SIG-M5 (cell line): ENCODE measurements at places on chromosomes 12 and 14.
A peak's percentile ranks its signal among the peaks of the same experiment; 100 is the strongest.

GRCh38 chr12:122795807-122796206, 21.4 kb downstream of the CCDC62 start:
- no peak for DNase-seq

DNA sequence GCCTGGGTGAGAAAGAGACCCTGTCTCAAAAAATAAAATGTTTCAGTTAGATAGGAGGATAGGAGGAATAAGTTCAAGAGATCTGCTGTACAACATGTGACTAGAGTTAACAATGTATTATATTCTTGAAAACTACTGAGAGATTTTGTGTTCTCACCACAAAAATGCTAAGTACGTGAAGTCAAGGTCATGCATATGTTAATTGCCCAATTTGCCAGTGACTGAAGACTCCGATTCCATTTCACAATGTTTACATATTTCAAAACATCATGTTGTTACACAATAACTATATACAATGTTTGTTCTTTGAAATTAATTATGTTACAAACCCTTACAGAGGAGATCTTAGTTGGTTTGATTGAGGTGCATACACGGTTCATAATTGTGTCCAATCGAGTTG, 52.1 kb downstream of the SLC15A4 start:
- DNase-seq: no peak

- peak; percentile 74 for DNase-seq
Observed at GRCh38 chr12:94792693-94793092, 142.3 kb upstream of the TMCC3 start.

- no peak for DNase-seq
Observed at GRCh38 chr14:78512021-78512420, 341.8 kb downstream of the NRXN3 start.

GRCh38 chr14:101556566-101557320, 4.6 kb upstream of the DIO3 start:
- DNase-seq: no peak

GRCh38 chr12:46372544-46373300, at the start of gene SLC38A2:
SLC38A2 (minus strand) TSS chr12:46372773; CDS start chr12:46371293, 1,480 bp downstream.
- no peak for DNase-seq

DNA sequence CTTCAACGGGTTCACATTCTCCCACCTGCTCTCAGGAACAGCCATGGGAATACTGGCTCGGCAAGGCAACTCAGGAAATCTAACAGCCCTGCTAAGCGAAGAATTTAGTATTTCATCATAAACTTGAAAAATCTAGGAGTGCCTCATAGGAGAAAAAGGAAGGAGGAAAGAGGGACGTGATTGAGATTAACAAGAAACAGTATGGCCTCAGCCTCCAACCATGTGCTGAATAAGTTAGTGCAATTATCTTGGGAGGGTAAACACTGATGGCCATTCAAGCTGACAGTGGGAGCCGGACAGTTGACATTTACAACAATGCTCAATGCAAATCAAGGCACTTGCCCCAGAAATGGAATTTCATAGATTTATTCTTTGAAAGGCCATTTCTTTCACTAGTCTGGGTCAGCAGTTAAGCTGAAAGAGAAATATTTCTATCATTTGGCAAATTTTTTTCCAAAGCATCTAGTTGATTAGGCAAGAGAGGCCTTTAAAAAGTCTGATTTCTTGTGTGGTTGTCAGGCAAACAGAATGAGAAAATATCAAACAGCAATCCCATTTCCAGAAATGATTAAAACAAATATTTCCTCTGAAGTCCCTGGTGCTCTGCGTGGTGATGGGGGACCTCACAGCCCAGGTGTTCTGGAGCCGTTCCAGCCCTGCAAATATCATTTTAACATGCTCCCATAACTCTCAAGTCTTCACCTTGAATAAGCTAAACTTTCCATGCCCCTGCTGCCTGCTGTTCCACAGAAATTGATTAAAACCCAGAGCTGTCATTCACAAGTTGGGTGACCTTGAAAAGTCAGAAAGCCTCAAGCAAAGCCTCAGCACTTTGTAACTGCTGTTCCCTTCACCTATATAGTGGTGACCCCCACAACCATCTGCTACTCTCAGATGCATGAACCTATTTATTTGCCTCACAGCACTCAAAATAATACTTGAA, 121.6 kb downstream of the PHLDA1 start:
- DNase-seq: no peak

DNA sequence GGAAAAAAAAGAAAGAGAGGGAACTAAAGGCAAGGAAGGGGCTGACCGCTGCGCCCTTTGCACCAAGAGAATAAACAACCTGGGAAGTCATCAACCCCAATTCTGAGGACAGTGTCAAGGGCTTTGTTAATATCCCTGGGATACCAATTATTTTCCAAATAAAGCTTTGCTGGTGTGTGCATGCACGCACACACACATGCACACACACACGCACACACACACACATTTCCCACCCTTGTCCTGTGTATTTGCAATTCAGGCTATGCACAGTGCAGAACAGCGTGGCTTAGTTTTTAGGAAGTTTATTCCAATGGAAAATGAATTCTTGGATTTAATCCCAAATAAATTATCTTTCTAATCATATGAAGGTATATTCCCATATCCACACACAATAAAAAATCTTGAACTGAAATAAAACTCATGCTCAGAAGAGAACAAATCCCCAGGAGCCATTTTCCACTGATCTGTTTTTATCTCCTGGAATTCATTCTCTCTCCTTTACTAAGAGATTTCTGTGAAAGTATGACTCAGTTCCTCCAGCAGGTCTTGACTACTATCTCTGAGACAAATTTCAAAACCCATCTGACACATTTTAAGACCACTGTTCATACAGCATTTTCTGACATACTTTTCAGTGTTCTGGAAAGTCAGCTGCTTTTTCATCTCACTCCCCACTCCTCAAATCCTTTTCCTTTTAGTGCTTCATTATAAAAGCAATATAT, 334.4 kb upstream of the ATP2B1 start:
- no peak for DNase-seq

DNA sequence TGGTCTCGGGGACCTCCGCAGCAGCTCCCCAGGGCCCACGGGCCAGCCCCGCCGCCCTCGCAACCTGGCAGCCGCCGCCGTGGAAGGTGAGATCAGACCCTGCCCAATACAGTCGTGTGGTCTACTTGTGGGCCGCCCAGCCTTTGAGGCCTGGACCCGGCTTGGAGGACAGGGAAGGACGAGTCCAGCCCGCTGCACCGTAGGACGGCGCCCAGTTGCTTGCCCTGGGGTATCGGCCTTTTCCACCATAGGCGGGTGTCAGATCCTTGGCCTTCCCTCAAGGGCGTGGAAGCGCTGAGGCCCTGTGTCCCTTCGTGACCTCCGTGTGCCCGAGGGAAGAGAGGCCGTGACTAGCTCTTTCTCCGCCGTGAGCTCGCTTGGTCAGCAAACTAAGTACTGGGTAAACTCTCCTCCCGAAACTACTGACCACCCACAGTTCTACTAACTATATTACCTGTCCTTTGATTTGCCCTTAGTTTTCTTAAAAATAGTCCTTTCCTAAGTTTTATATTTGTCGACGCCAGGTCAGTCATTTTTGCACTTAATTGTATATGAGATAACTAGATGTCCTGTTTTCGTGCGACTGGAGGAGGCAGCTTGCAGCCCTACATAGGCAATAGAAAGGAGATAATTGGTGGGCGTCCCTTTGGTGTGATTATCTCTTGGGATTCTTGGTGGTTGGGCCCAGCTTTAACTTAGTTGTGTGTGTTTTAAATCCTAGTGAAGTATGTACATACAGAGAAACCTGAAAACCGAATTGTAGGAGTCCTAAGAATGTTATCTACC, 757 bp downstream of the SLC25A3 start:
- no peak for DNase-seq

DNA sequence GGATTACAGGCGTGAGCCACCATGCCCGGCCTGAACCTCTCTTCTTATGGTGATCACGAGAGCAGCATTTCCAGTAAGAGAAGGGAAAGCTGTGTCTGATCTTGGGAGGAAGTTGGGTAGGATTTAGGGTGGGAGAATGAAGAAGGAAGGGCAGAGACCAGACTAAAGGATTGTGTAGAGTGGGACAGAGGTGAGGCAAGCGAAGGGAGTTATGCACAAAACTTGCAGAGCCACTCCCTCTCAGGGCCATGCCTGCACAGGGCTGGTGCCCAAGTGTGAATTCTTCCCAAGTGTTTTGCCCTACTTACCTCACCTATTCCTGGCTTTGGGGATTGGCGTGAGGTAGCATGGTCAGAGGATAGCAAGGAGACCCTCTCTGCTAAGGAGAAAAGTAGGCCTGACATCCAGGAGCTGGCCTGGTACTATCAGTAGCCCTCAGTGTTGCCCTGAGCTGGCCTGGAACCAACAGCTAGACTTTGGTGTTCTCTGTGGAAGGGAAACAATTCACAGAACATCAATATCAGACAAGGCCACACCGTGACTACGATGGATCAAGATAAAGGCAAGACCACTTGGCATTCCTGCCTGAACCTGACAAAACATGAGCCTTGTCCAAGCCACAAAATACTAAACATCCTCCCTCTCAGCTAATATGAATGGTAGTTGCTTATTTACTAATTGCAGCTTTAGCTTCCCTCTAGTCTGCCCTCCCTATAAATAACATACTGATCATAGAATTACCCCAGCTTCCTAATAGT, 201.0 kb upstream of the AMIGO2 start:
- DNase-seq: no peak

GRCh38 chr12:54667945-54668344, 19.8 kb upstream of the DCD start:
- no peak for DNase-seq

GRCh38 chr12:130563323-130563722, 152.8 kb downstream of the RIMBP2 start:
- DNase-seq: no peak

DNA sequence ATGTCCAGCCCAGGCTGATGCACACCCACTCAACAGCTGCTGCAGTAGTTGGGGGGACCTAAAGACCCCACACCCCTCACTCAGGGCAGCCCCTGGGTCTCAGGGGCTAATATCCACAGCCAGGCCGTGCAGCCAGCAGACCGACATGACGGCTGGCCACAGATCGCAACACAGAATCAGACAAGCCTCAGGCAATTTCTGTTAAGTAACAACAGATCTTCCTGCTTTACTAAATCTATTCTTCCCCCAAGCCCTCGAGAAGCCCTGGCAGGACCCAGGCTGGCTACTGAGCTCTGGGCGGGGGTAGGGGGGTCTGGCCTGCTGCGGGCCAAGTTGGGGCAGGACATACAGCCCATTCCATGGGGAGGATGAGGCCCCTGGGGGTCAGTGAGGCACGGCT, 28.0 kb upstream of the NUDT14 start:
- no peak for DNase-seq

GRCh38 chr14:106024983-106025604, 498.7 kb downstream of the TMEM121 start:
- no peak for DNase-seq

- no peak for DNase-seq
Observed at GRCh38 chr14:57735276-57735675, 130.6 kb downstream of the SLC35F4 start.

- no peak for DNase-seq
Observed at GRCh38 chr12:19244312-19244711, 114.8 kb downstream of the PLEKHA5 start.

DNA sequence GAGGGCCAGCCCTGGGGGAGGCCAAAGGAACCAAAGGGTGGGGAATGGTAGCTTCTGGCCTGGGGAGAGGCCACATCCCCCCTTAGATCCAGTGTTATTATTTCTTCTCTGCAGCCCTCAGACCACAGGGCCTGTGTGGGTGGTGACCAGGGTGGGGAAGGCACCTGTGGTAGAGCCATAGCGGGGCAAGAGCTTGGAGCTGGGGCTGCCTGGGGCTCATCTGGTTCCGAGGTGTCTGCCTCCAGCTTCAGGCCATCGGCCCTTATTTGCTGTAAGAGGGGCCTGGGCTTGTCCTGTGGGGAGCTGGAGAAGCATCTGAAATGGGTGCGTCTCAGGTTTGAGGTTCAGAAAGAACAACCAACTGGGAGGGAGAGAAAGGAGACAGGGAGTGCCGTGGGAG, 2.1 kb upstream of the B3GNT4 start:
- no peak for DNase-seq

DNA sequence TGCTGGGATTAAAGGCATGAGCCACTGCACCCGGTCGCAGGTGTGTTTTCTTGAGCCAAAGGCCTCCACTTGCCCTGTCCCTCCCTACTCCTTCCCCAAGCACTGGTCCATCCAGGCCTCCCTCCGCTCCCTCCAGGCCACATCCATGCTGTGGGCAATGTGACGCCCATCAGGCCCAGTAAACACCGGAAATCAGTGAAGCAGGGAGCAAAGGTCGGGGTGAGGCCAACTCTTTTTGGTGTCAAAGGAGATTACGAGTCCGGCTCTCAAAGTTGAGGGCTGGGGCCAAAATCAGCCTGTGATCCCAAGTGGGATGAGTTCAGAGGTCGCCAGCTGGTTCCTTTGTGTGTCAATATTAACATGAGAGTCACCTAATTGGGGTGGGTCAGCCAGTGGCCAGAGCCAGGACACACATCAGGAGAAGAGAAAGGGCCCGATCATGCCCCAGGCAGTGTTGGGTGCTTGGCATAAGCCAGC, 195.7 kb downstream of the RBM19 start:
- DNase-seq: no peak

- DNase-seq: no peak
Observed at GRCh38 chr12:106672314-106673025, 89.7 kb downstream of the RFX4 start.

- no peak for DNase-seq
Observed at GRCh38 chr12:60535363-60535762, 939.5 kb downstream of the SLC16A7 start.

DNA sequence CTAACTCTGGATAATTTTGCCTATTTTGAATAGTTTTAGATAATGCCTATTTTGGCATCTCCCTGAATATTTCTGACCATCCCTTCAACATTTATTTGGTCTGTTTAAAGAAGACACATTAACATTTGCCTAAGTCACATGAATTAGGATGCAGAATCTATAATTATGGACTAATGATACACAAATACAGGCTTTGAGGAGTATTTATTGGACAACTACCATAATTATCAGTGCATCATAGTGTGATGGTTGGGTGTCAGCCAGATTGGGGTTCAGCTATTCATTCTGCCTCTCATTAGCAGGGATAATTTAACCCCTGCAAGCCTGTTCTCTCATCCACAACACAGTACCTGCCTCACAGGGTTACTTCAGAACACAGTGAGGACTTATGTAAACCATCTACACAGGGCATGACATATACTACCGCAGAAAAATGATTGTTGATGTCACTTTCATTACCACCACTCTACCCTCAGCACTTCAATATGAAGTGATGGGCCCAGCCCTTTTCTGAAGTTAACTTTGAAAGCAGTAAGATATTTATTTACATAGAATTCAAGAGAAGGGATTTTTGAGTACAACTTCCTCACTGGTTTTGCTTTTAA, 14.4 kb downstream of the PRKCH start:
- no peak for DNase-seq
